ENCODE measurements at places on chromosomes 7 and 10. TPM values are rescaled to one million over a fixed set of nuclear protein-coding genes. Genes with fewer than 3 reads are reported as not detected.

GRCh38 chr7:821688-822087, 10.6 kb upstream of the SUN1 start:
- peaks cover 37% of the 10 kb centered on the region for H3K36me3 ChIP-seq
- H3K27me3 ChIP-seq, result no peaks in the 10 kb centered on the region
- no peak overlapping the region for H3K27ac ChIP-seq
- no peak overlapping the region for H3K4me3 ChIP-seq
- peaks cover 58% of the 10 kb centered on the region for H3K4me1 ChIP-seq

DNA sequence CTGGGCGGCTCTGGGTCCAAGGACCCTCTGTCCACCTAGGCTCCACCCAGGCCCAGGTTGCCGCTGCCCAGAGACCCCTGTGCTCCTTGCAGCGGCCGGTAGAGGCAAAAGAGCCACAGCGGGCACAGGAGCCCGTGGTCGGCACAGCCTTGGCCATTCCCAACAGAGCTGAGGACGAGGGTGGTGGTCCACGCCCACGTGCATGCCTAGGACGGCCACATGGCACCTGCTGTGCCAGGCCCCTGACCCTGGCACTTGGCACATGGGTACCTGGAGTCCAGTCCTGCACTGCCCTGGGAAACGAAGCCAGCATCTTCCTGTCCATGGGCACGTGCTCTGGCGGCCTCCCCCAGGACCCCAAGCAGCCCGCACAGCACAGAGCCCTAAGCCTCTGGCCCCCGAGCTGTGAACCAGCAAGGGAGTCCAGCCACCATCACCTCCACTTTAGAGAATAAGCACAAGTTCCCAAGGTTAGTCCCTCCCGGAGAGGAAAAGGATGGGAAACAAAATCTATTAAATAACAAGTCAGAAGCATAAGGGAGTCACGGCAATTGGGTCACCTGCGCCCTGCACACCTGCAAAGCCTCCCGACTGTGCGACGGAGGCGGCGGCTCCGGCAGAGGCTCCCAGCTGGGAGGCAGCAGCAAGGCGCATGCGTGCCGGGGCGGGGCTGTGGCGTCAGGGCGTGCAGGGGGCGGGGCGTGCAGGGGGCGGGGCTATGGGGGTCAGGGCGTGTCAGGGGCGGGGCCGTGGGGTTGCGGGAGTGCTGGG, 59.1 kb downstream of the STK32C start:
- DNase-seq, result peak; percentile 59
- H3K27ac ChIP-seq, result no peak overlapping the region
- no peaks in the 10 kb centered on the region for H3K27me3 ChIP-seq

GRCh38 chr10:122466951-122467381, 5.6 kb downstream of the HTRA1 start:
- H3K4me1 ChIP-seq, result peaks cover 7% of the 10 kb centered on the region
- H3K36me3 ChIP-seq, result no peaks in the 10 kb centered on the region
- H3K4me3 ChIP-seq, result no peak overlapping the region
- no peak overlapping the region for H3K27ac ChIP-seq

DNA sequence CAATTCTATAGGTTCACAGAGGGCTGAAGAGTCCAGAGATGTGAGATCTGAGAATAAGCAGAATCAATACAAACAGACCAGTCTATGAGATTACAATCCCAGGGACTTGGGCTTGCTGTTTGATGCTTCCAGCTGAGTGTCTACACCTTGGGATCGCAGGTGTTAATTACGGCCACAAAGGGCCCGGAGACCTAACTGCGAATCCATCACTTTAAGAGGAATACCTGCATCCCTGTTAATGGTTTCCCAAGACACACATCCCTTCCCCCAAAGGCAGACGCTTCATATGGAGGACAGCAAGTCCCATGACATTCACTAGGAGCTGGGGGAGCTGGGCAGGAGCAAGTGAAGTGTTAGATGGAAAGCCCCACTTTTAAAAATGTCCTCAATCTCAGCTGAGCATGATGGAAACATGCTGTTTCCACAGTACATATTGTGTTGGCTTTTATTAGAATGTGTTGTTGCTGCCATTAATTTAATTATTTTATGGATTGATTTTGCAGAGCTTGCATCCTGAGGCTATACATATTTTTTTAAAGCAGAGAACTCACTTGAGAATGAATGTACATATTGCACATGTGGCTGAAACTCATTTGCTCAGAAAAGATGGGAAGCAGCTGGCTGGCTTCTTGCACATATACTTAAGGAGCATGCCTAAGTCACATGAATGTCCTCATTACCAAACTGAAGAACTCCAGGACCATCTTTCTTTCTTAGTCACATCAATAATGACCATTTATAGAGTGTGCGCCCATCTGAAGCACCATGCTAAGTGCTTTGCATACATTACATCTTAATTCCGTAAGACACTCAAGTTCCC, 151.3 kb downstream of the NEBL start:
- no peaks in the 10 kb centered on the region for H3K36me3 ChIP-seq
- no peak overlapping the region for H3K27ac ChIP-seq
- no peak overlapping the region for H3K4me3 ChIP-seq

GRCh38 chr7:7964691-7965090, 3.9 kb upstream of the GLCCI1 start:
- no peaks in the 10 kb centered on the region for H3K27me3 ChIP-seq
- H3K4me3 ChIP-seq, result no peak overlapping the region
- H3K36me3 ChIP-seq, result no peaks in the 10 kb centered on the region
- H3K27ac ChIP-seq, result no peak overlapping the region
- no peak for DNase-seq

The DRGX gene
- total RNA-seq, result not detected

DNA sequence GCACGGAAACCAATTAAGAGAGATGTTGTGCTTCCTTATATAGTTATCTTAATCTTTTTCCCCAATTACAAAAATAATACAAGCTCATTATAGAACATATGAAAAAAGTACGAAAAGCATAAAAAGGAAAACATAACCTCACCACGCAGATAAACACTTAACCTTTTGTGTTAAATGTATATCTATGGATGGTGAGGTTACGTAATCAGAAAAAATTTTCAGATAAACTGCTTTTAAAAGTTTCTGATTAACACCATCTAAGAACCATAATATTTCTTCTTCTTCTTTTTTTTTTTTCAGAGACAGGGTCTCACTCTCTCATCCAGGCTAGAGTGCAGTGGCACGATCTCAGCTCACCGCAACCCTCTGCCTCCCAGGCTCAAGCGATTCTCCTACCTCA, 49.2 kb upstream of the SPOCK2 start:
- no peak for DNase-seq
- H3K4me3 ChIP-seq, result no peak overlapping the region
- no peaks in the 10 kb centered on the region for H3K27me3 ChIP-seq
- H3K36me3 ChIP-seq, result peaks cover 19% of the 10 kb centered on the region

The SFTPA2 gene
- total RNA-seq, result not detected

The KCNMA1 gene
- 0.18 TPM for total RNA-seq

DNA sequence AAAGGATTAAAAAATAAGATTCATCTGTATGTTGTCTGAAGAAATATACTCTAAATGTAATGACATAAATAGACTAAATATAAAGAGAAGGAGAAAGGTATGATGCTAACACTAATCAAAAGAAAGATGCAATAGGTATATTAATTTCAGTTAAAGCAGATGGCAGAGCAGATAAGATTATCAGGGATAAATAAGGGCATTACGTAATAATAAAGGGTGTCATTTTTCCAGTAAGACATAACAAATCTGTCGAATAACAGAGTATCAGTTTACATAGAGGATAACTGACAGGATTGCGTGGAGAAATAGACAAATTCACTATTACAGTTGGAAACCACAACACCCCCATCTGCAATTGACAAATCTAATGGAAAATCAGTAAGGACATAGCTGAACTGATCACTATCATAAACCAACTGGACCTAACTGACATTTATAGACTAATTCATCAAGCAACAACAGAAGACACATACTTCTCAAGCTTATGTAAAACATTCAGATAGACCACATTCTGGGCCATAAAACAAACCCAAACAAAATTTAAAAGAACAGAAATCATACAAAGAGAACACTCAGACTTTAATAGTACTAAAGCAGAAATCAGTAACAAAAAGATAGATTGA, 384.1 kb upstream of the COBL start:
- no peaks in the 10 kb centered on the region for H3K36me3 ChIP-seq
- no peak overlapping the region for H3K4me3 ChIP-seq
- no peak for DNase-seq
- H3K27ac ChIP-seq, result no peak overlapping the region

- no peak overlapping the region for H3K27ac ChIP-seq
- H3K27me3 ChIP-seq, result no peaks in the 10 kb centered on the region
- no peak for DNase-seq
- H3K4me1 ChIP-seq, result no peaks in the 10 kb centered on the region
- H3K4me3 ChIP-seq, result no peak overlapping the region
Measured at GRCh38 chr10:73205081-73205480, 37.2 kb downstream of the FAM149B1 start.

DNA sequence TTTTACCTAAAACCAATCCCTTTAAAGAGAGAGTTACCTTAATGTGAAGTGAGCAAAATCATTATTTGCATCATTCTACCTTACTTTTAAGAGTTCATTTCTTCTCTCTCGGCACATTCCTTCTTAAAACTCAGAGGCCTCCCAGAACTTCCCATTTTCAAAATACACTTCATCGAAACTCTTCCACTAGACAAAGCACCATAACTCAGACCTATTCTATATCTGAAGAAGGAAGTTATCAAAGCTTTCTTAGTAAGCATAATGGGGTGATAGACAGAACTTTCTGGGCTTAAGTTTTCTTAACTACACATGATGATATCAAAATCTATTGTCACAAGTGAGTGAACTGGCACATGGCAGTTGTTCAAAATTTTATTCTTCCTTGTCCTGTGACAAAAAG, 24.6 kb upstream of the GNAT3 start:
- no peak overlapping the region for H3K4me3 ChIP-seq
- DNase-seq, result no peak
- H3K27me3 ChIP-seq, result no peaks in the 10 kb centered on the region
- no peaks in the 10 kb centered on the region for H3K36me3 ChIP-seq
- no peaks in the 10 kb centered on the region for H3K4me1 ChIP-seq

DNA sequence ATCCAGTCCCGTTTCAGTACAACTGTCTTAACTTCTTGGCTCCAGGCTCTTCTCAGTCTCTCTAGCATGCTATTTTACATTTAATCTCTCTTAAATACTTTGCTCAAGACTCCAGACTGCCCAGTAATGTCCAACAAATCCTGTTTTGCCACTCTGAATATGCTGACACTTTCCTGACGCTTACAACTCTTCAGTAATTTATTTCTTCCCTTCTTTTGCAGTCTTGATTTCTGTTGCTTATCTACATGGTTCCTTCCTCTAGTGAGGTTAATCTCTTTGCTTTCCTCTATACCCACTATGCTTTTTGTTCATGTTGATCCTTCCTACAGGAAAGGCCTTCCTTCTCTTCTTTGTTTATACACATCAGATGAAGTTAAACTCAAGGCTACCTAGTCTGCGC, 23.7 kb downstream of the UMAD1 start:
- no peak overlapping the region for H3K27ac ChIP-seq
- H3K36me3 ChIP-seq, result peaks cover 25% of the 10 kb centered on the region
- no peaks in the 10 kb centered on the region for H3K27me3 ChIP-seq
- no peak for DNase-seq

DNA sequence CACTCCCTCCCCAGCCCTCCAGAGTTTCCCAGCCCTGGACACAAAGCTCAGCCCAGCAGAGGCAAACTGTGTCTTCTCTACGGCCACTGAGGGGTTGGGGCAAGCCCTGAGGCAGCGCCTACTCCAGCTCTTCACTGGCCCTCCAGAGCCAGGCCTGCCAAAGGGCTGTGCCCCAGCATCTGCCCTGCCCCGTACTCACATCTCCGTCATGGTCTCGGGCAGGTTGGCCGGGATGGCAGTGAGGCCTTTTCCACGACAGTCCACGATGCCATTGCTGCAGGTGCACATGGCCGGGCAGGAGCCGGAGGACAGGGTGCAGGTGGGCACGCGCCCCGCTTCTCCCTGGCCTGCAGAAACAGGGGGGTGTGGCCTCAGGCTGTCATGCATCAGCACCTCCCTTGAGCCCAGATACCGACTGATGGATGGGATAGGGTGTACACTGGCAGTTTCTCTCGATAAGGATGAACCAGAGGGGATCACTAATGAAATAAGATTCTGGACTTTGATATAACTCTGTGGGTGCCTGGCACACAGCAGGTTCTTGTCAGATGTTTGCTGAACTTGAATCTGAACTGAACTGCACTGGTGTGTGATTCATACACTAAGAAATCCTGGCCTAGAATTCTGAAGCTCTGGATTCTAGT, 125.2 kb downstream of the SLIT1 start:
- H3K4me1 ChIP-seq, result no peaks in the 10 kb centered on the region
- no peak for DNase-seq
- no peak overlapping the region for H3K27ac ChIP-seq

DNA sequence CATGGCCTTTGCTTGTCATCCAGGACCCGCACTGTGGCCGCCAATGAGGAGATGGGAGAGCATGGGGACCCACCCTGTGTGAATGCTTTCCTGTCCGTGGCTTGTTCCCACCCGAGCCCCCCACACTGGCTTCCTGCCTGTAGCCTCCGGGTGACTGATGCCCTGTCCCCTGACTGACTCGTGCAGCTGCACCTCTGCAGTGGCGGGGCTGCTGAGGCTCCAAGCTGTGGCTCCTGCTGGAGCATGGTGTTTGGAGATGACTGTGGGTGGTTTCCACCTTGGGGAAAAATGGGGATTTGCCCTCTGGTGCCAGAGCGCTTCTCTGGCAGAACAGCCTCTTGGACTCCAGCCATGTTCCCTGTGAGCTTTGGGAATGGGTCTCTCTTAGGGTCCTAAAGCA, 2.1 kb downstream of the CAMK1D start:
- H3K4me3 ChIP-seq, result peak overlapping the region; percentile 92
- peak overlapping the region; percentile 23 for H3K27ac ChIP-seq
- peaks cover 3% of the 10 kb centered on the region for H3K27me3 ChIP-seq
- H3K4me1 ChIP-seq, result peaks cover 45% of the 10 kb centered on the region
- peak; percentile 48 for DNase-seq
- H3K36me3 ChIP-seq, result peaks cover 6% of the 10 kb centered on the region

DNA sequence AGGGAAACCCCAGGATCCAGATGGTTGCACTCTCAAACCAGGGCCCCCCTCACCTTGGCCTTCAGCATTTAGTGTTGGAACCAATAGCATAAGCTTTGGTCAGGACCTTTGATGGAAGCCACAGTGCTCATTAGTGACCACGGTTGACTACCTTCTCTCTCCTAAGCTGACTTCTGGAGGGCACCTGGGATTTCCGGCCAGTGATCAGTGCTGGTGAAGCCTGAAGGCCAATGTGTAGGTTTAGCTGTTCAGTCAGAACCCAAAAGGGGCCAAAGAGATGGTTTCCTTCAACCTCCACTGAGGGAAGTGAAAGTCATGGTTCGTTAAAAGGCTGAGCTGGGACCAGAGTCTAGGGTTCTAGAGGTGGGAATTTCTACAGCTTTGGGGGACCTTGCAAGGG, 46.4 kb downstream of the TCF7L2 start:
- DNase-seq, result no peak
- no peak overlapping the region for H3K27ac ChIP-seq
- H3K4me3 ChIP-seq, result no peak overlapping the region
- no peaks in the 10 kb centered on the region for H3K4me1 ChIP-seq

- no peak overlapping the region for H3K4me3 ChIP-seq
- no peak for DNase-seq
- no peak overlapping the region for H3K27ac ChIP-seq
- no peaks in the 10 kb centered on the region for H3K4me1 ChIP-seq
- peaks cover 2% of the 10 kb centered on the region for H3K27me3 ChIP-seq
Measured at GRCh38 chr10:85668522-85668921, 698.1 kb downstream of the GRID1 start.

The PON3 gene
- total RNA-seq, result not detected

The DYDC1 gene
- total RNA-seq, result not detected
